Stimulated activated CD8-positive, alpha-beta memory T cell treated with anti-CD3 and anti-CD28 coated beads, Interleukin-2, amount 100 ng/mL, for 1 hour (primary cell): ENCODE measurements at places on chromosomes 3 and 15.

DNA sequence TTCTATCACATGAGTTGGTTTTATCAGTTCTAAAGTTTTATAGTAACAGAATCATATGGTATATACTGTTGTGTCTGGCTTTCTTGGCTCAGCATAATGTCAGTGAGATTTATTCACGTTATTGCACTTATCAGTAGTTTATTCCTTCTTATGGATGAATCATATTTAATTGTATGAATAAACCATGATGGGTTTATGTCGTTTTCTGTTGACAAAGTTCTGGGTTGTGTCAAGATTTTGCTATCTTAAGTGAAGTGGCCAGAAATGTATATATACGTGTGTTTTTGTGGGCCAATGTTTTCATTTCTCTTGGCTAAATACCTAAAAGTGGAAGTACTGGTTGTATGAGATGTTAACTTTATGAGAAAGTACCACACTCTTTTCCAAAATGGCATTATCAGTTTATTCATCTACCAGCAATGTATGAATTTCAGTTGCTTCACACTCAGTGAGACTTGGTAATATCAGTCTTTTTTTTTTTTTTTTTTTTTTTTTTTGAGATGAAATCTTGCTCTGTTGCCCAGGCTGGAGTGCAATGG lies 112.4 kb upstream of the DCBLD2 start:
- no peak for DNase-seq

GRCh38 chr3:183210862-183211341 lies 42.2 kb upstream of the B3GNT5 start:
- DNase-seq: no peak

DNA sequence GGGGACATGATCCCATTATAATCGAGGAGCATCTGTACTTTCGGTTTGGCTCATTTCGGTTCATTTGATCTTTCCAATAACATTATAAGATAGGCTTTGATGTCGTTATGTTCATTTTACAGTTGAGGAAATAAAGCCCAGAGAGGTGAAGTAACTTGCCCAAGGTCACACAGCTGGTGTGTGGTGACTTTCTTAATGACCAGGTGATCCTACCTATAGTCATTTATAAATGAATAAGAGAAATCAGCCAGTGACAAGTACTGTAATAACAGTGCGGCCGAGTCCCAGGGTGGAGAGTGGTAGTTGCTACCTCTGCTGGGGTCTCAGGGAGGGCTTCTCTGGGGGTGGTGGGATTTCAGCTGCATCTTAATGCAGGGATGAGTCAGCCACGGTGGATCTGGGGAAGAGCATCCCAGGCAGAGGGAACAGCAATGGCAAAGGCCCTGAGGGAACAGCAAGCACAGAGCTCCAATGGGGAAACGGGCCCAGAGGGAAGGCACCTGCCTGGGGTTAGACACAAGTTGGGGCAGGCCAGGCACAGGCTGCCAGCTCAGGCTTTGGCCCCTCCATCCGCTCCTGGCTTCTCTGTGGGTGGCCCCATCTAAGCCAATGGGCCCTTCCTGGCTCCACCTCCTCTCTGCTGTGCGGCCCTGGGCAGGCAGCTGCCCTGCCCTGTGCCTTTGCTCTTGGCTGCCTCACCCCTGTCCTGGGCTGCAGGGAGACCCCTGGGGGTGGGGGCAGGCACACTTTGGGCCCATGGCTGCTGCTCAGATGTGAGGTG lies 1.1 kb upstream of the FBLN2 start:
- no peak for DNase-seq

GRCh38 chr15:62248277-62248984 lies 83.3 kb upstream of the C2CD4B start:
- DNase-seq: no peak

- DNase-seq: no peak
Observed at GRCh38 chr15:66655511-66655910, 46.5 kb upstream of the SMAD6 start.

GRCh38 chr3:80769683-80770082 lies 991.8 kb downstream of the GBE1 start:
- no peak for DNase-seq

GRCh38 chr3:183975981-183976662 lies 41.6 kb downstream of the ABCC5 start:
- no peak for DNase-seq

- DNase-seq: no peak
Observed at GRCh38 chr3:64814351-64814750, 126.6 kb upstream of the ADAMTS9 start.

DNA sequence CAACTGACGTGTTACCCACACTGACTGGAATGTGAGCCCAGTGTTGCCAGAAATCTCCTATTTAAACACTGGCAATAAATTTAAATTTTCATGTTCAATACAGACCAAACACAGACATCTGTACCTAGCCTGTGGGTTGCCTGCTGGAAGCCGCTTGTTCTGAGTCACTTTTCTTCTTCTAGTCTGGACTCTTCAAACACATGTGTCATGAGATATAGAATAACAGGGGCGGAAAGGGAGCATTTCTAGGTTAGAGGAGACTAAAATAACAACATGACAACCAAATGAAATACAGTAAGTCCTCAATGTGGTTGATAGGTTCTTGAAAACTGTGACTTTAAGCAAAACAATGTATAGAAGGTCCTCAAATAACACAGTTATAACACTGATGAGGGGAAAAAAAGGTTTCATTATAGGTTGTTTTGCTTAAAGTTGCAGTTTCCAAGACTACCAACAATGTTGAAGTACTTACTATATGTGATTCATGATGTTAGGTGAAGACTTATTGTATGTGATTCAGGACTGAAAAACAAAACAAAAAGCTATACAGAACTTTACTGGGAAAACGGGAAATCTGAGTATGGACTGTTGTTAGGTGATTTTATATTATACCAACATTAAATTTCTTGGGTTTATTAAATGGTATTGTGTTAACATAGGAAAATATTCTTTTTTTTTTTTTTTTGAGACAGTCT lies 63.1 kb downstream of the PRKAR2A start:
- no peak for DNase-seq

- no peak for DNase-seq
Observed at GRCh38 chr3:158085358-158085757, 20.9 kb downstream of the SHOX2 start.
